Activated CD4-positive, alpha-beta T cell treated with anti-CD3 and anti-CD28 coated beads for 1 hour (primary cell): ENCODE measurements at places on chromosomes 11 and 22.
A peak's percentile ranks its signal among the peaks of the same experiment; 100 is the strongest.

- DNase-seq = no peak
These were observed 30.6 kb upstream of the RFPL3 start for GRCh38 chr22:32327066-32327465.

DNA sequence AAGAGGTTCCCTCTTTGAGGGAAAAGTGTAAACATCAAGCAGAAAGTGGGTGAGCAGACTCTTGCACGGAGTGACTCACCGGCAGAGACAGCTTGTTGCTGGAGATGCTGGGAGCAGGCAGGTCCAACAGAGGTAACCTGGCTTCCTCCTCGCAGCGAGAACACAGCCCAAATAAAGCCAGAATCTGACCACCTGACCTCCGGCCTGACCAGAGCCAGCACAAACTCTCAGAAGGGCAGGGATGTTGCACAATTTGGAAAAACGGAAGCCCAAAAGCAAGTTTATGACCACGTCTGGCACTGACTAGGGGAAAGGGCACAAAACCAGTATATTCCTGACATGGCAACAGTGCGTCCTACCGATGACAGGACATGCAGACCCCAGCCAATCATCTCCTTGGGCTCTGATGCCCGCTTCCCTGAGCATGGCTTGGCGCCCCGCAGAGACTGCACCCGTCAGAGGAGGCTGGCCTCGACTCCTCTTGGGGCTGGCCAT is 5.4 kb downstream of the SMCO4 start:
- DNase-seq = no peak

GRCh38 chr11:26573896-26574295 is 1.8 kb upstream of the MUC15 start:
- DNase-seq = no peak

DNA sequence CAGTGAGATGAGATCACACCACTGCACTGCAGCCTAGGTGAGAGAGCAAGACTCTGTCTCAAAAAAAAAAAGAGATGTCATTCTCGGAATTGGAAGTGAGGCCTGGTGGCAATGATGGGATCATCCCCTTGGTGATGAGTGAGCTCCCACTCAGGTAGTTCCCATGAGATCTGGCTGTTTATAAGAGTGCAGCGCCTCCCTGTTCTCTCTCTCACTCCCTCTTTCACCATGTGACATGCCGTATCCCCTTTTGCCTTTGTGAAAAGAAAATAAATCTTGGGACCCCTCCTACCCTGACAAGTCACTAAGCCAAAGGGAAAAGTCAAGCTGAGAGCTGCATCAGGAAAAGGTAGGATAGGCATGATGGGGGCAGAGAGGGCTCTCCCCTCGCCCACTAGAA is 28.8 kb downstream of the ZNF70 start:
- DNase-seq = no peak

GRCh38 chr22:17802822-17803221 is 28.6 kb upstream of the BID start:
- no peak for DNase-seq

DNA sequence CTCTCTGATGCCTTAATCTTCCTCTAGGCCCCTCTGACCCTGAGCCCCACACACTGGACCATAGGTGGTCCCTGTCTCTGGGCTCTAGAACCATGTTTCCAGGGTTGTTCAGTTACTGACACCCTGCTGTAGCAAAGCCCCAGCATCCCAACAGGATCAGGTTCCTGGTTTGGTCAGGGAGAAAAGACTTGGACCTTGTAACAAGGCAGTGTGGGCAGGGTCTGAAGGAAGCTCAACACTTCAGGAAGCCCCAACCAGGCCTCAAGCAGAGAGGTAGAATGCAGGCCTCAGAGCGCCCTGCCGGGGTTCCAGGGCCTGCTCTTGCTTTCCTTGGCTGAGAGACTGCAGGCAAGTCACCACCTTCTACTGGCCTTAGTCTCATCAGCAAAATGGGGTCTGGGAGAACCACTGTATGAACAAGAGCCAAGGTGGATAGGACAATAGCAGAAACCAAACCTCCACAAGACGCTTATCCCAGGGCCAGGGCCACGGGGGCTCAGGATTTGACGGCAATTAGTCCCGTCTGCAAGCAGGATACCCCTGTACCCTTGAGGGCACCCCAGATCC is 4.8 kb downstream of the ARAP1 start:
- no peak for DNase-seq

DNA sequence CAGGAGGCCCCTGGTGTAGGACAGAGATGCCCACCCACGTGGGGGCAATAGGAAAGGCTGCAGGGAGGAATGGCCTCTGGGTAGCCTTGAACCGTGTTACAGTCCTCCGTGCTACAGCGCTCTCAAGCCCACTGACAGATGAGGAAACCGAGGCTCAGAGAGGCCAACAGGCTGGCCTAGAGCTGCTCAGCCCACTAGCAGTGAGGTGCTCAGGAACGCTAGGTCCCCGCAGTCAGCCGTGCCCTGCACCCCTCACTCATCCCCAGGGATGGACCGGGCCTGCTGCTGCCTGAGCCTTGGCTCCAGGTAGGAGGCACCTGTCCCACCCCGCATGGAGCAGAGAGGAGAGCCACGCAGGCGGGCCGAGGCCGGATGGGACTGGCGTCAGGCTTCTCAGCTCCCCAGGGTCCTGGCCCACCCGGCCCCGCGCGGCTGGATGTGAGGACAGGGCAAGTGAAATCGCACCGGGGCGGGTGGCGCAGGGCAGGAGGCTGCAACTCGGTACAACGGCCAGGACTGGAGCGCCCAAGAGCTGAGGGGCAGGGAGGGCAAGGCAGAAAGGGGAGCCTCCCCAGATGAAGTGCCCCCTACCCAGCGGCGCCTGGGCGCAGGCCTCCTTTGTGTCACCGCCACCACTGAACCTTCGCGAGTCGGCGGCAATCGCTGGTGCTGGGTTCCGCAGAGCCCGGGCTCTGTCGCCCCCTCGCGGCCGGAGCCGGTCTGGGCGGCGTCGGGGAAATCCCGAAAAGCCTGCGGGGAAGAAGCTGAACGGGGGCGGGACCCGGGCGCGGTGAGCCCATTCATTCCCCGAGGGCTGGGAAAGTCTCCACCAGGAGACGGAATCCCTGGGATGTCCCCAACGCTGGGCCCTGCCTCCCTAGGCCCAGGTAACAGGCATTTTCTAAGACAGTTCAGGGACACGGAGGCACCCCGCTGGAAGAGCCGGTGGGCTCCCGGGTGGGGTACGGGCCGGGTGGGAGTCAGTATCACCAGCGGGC is 8.4 kb upstream of the SLC2A11 start:
- peak; percentile 78 for DNase-seq

DNA sequence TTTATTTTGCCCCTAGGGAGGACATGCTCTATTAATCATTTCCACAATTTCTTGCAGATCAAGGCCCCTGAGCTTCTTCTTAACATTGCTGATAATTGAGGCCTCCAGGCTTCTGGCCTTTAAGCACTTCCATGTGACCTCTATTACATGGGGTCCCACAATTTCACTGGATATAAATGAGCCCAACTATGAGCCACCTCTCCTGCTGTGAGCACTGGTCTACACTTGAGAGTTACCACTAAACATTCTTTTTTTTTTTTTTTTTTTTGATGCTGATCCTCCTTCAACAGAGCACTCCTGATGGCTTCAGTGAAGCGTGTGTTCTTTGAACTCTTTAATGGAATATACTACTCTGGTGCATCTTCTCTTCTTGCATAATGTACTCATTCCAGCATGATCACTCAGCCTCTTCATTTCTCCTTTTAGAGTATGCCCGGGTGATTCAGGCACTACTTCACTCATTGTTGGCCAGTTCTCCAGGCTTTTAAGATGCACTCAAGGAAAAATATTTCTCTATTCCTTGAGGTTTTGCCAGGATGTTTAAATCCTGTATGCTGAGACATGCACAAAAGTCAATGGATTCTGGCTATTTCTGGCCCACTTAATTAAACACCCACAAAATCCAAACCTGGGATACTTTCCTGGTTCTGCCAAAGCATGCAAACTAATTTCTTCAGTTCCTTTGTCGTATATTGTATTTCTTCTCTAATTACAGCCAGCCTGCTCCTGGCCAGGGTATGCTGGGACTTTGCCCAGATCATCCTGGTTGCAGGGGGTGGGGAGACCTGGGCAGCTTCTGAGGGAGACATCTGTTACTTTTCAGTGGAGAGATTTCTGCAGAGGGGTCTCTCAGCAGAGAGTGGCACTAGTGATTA is 257.8 kb upstream of the LUZP2 start:
- no peak for DNase-seq

- DNase-seq = no peak
These were observed 51.1 kb downstream of the MUC6 start for GRCh38 chr11:985406-985805.

- DNase-seq = no peak
These were observed 4.0 kb downstream of the USP28 start for GRCh38 chr11:113871336-113871735.

DNA sequence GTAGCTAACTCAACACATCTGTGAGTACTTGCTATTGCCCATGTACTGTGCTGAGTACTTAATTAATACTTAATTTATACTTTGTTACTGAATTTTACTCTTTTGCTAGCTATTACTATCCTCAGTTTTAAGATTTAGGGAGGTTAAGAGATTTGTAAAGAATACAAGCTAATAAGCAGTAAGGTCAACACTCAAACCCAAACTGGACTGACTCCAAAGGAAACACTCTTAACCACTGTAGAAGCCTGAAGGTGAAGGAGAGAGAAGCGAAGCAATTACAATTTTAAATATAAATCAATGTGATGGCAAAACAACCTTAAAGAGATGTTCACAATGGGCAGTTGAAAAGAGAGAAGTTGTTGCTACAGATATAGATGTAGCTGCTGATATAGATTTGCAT is 204.5 kb downstream of the GUCY1A2 start:
- no peak for DNase-seq

- DNase-seq = no peak
These were observed 2.0 kb downstream of the NAA40 start for GRCh38 chr11:63940786-63941185.

- DNase-seq = peak; percentile 25
These were observed 10.7 kb upstream of the GSTP1 start for GRCh38 chr11:67572747-67573419.

DNA sequence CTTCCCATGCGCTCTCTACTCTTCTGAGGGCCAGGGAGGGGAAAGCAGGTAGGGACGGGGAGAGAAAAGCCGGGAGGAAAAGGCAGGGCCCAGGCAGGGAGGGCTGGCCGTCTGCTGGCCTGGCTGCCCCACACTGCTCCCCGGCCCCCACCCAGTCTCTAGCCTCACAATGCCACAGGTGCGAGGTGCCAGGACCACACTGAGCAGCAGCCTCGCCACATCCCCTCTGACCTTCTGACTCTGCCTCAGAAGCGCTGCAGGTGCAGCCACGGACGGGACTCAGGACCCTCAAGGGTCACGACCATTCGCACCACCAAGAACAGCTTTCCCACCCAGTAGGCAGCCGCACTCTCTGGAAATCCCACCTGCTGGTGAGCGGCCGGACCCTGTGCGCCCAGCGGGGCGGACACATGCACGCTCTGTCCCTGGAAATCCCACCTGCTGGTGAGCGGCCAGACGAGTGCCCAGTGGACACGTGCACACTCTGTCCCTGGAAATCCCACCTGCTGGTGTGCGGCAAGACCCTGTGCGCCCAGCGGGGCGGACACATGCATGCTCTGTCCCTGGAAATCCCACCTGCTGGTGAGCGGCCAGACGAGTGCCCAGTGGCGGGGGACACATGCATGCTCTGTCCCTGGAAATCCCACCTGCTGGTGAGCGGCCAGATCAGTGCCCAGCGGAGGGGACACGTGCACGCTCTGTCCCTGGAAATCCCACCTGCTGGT is 20.1 kb downstream of the TOLLIP start:
- no peak for DNase-seq

- no peak for DNase-seq
These were observed 47.2 kb downstream of the MCHR1 start for GRCh38 chr22:40726514-40726913.

DNA sequence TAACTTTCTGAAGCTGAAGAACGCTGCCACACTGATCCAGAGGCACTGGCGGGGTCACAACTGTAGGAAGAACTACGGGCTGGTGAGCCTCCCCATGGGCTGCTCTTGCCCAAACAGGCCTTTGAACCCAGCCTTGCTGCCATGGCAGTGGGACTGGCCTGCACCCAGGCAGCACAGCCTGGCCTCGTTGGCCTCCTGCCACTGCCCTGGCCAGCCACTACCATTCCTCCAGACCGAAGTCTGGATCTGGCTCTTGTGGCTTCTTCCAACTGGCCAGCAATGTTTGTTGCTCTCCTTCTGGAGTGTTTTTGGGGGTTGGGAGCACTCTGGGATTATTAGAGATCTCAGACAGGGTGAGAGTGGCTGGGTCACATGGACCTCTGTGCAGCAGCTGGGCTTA is 51.0 kb downstream of the MYO7A start:
- no peak for DNase-seq

DNA sequence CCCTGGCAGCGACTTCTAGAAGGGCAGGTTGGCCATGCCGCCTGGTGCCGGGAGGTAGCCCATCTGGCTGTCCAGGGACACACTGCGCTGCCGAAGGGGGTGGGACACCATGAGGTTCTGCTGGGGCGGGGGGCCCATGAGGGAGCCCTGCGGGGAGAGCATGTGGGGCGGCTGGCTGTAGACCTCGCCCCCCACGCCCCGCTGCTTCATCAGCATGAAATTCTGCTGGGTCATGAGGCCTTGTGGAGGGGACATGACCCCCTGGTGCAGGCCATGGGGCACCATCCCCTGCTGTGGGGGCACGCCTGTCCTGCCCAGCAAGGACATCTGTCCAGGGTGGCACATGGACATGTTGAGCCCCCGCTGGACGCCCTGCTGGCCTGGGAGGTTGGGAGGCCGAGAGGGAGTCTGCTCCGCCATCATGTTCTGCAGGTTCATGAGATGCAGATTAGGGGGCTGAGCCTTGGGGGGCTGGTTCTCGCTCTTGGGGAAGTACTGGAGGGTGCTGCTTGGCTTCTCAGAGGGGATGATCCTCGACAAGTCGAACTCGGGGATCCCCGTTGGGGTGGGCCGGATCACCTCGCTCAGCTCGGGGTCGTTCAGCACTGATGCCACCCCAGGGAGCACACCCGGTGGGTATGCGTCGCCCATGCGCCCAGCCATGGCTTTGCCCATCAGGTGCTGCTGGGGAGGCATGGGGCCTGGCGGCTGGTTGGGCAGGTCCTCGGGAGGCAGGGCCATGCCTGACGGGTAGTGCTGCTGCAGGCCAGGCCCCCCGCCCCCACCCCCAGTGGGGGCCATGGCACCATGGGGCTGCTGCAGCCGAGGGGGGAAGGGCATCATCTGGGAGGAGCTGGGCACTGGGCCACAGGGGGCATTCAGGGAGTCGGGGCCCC is 15.0 kb downstream of the CXCR5 start:
- DNase-seq = no peak

GRCh38 chr11:42237701-42238235 is 778.3 kb upstream of the LRRC4C start:
- DNase-seq = no peak

DNA sequence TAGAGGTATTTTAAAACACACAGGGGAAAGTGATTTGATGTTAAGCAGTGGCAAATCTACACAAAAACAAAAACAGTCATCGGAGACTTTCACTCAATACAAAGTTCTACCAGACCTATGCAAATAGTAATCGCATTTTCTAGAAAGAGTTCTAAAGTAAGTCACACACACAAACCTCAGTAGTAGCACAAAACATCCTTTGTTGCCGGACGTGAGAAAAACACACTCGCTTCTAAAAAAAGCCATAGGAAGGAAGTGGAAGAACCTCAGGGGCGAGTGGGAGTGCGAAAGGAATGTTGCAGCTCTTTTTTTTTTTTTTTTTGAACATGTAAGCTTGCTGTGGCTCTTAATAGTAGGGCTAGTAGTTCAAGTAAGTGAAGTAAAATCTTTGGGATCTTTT is 88.9 kb downstream of the MAML2 start:
- no peak for DNase-seq
